ENCODE measurements at places on chromosomes 6 and 20. TPM values are rescaled to one million over a fixed set of nuclear protein-coding genes. Genes with fewer than 3 reads are reported as not detected.

Gene PAQR8
- total RNA-seq = 3.5 TPM

Gene UBD
- 1.00 TPM for total RNA-seq

Gene ZNF831
- total RNA-seq = 0.28 TPM

Gene REV3L
- 17.7 TPM for total RNA-seq

Gene KHDC1L
- total RNA-seq = 0.32 TPM

Gene TSBP1
- total RNA-seq = not detected

Gene XKR7
- total RNA-seq = not detected

Gene LPA
- total RNA-seq = 0.24 TPM

Gene BPIFB2
- 2.0 TPM for total RNA-seq

Gene CDH26
- total RNA-seq = 1.3 TPM

Gene MAK
- total RNA-seq = not detected

Gene CDYL
- total RNA-seq = 31.0 TPM

Gene KIF25
- total RNA-seq = not detected

Gene APCDD1L
- total RNA-seq = 0.16 TPM

Gene FILIP1
- total RNA-seq = 0.60 TPM

Gene ARMH2
- not detected for total RNA-seq

Gene FAM83D
- total RNA-seq = 67.0 TPM

Gene CD24
- 1,371 TPM for total RNA-seq

Gene FRS3
- 2.2 TPM for total RNA-seq

Gene MAN1A1
- total RNA-seq = 4.9 TPM

Gene DEFB124
- total RNA-seq = not detected

Gene TMEM74B
- 1.4 TPM for total RNA-seq

Gene SLC32A1
- not detected for total RNA-seq

Gene GPANK1
- total RNA-seq = 8.2 TPM

Gene PRDM13
- total RNA-seq = not detected

Gene MUC22
- 0.88 TPM for total RNA-seq

Gene ASIP
- total RNA-seq = not detected

Gene ACSS1
- total RNA-seq = 6.7 TPM

Gene HCK
- 2.9 TPM for total RNA-seq

Gene SAMD5
- 6.5 TPM for total RNA-seq

Gene BPI
- total RNA-seq = not detected

Gene EYA4
- 0.20 TPM for total RNA-seq

Gene MAS1
- not detected for total RNA-seq

Gene RSPH3
- 13.4 TPM for total RNA-seq

Gene WFDC5
- 4.3 TPM for total RNA-seq

Gene TBX18
- total RNA-seq = 1.6 TPM

Gene RUNX2
- total RNA-seq = 2.5 TPM

Gene DPPA5
- not detected for total RNA-seq

Gene OLIG3
- total RNA-seq = not detected

Gene COX4I2
- total RNA-seq = 0.96 TPM

Gene POLR3F
- total RNA-seq = 4.5 TPM

Gene OR2H1
- not detected for total RNA-seq

Gene DNAH8
- total RNA-seq = 0.04 TPM
